ENCODE measurements at places on chromosomes 3 and 15. TPM values are rescaled to one million over a fixed set of nuclear protein-coding genes. Genes with fewer than 3 reads are reported as not detected.

DNA sequence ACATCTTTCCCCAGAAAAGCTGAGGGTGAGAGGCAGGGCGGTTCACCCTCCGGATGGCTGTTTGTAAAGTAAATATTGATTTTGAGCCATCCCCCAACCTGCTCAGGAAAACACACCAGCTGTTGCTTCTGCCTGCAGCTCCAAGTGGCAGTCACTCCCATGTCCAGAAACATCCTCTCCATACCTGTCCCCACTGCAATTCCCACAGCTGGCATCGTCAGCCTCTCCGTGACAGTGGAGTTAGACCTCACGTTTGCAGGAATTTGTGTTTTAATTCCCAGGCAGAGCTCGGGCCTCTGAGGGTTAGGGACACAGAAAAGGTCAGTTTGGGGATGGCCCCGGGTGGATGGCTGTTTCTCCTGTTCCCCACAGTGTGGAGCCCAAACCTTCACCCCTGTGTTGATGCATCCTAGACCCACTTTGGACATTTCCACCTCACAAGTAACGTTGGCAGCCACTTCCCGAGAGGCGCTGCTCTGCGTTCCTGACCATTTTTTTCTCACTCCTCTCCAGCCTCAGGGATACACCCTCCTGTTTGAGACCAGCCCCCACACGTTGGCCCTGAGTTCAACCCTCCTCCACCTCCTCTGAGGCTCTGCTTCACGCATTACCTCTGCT lies 11.8 kb upstream of the FAM174B start:
- H3K36me3 ChIP-seq, result no peaks in the 10 kb centered on the region
- H3K4me3 ChIP-seq, result no peak overlapping the region
- no peak overlapping the region for H3K27ac ChIP-seq
- no peaks in the 10 kb centered on the region for H3K27me3 ChIP-seq

- no peaks in the 10 kb centered on the region for H3K27me3 ChIP-seq
- no peak overlapping the region for H3K27ac ChIP-seq
- H3K36me3 ChIP-seq, result no peaks in the 10 kb centered on the region
- H3K4me1 ChIP-seq, result no peaks in the 10 kb centered on the region
- DNase-seq, result no peak
These were observed 106.3 kb upstream of the PRICKLE2 start for GRCh38 chr3:64331605-64332004.

- H3K27me3 ChIP-seq, result no peaks in the 10 kb centered on the region
- H3K4me1 ChIP-seq, result no peaks in the 10 kb centered on the region
- H3K4me3 ChIP-seq, result no peak overlapping the region
- no peak for DNase-seq
- no peak overlapping the region for H3K27ac ChIP-seq
These were observed 458.1 kb upstream of the NR2F2 start for GRCh38 chr15:95872366-95872771.

DNA sequence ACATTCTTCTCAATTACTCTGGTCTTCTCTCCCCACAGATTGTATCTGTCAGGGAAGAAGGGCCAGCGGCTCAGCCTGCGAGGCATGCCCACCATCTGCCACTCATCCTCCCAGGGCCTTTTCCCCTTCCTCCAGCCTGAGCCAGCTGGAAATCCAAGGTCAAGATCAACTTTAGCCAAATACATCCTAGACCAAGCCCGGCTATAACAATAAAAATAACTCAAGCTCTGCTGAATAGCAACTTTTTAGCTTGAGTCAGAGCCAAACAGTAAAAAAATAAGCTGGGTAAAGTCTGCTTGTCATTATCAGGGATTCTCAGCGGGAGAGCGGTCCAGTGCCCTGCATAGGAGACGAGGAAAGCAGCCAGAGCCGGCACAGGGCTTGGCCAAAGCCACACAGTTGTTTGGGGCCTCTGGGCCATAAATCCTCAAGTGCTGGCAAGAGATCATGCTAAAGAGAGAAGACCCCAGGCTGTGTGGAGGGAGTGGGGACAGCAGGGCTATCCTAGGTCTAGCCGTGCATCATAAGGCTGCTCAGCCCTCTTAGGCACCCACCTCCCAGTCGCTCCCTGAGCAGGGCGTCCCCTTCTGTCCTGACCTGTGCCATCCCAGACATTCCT lies 76.2 kb upstream of the HERC1 start:
- no peaks in the 10 kb centered on the region for H3K36me3 ChIP-seq
- H3K4me3 ChIP-seq, result no peak overlapping the region
- H3K4me1 ChIP-seq, result no peaks in the 10 kb centered on the region

GRCh38 chr15:92878593-92879053 lies 21.5 kb upstream of the CHD2 start:
- H3K27ac ChIP-seq, result no peak overlapping the region
- H3K4me1 ChIP-seq, result peaks cover 6% of the 10 kb centered on the region
- H3K36me3 ChIP-seq, result peaks cover 3% of the 10 kb centered on the region
- no peak for DNase-seq

DNA sequence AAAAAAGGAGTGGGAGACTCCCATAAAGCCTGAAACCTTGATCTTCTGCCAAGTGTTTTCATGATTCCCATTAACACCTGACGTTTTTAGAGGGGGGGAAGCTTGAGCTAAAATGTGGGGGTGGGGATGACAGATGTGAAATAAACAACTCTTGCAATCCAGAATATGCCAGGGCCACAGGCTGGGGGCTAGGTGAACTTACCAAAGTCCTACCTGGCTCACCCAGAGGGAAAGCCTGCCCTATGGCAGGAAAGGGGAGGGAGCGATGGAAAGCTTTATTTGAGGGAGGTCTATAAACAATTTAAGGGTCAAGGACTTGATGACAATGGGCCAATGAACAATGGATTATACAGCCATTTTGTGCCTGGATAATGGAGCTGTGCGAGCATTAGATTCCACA lies 108.3 kb downstream of the LRIG1 start:
- H3K4me1 ChIP-seq, result no peaks in the 10 kb centered on the region
- no peak overlapping the region for H3K27ac ChIP-seq
- no peaks in the 10 kb centered on the region for H3K27me3 ChIP-seq
- peaks cover 84% of the 10 kb centered on the region for H3K36me3 ChIP-seq

Gene PPM1L
- total RNA-seq, result 7.9 TPM

Gene FBLN2
- 11.8 TPM for total RNA-seq

Gene GOLGA8J
- not detected for total RNA-seq

Gene CISH
- 1.7 TPM for total RNA-seq

Gene KBTBD12
- not detected for total RNA-seq
